ENCODE measurements at places on chromosomes 7 and 10.

DNA sequence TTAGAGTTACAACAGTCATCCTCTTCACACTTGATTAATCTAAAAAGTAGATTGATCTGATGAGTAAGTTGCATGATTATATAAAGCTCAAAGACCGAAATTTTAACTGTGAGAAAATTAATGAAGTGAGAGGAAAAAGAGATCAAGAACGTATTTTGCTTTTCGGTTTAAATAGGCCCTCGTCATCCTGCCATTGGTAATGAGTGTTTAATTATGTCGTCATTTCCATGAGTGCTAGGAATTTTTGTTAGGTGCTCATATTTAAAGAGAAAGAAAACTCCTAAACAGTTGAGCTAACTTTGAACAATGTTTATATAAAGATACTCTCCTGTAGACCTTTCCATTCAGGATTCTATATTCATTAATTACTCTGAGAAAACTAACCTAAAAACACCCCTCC, 159.4 kb downstream of the TPK1 start:
- no peak for DNase-seq

DNA sequence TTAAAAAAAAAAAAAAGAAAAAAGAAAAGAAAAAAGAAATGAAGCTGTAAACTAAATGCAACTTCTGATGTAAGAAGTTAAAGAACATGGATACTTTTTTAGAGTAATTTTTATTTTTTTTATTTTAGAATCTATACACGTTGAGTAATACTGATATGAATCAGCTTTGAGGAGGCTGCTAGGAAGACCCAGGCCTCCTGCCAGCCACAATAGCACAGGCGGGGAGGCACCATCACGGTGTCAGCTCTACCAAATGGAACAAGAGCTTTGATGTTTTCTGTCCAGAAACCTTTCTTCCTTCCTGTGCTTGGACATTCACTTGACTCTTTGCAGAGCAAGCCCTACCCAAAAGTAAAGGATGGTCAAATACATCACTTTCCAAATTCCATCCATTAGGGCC, 45.3 kb upstream of the EGR2 start:
- no peak for DNase-seq

DNA sequence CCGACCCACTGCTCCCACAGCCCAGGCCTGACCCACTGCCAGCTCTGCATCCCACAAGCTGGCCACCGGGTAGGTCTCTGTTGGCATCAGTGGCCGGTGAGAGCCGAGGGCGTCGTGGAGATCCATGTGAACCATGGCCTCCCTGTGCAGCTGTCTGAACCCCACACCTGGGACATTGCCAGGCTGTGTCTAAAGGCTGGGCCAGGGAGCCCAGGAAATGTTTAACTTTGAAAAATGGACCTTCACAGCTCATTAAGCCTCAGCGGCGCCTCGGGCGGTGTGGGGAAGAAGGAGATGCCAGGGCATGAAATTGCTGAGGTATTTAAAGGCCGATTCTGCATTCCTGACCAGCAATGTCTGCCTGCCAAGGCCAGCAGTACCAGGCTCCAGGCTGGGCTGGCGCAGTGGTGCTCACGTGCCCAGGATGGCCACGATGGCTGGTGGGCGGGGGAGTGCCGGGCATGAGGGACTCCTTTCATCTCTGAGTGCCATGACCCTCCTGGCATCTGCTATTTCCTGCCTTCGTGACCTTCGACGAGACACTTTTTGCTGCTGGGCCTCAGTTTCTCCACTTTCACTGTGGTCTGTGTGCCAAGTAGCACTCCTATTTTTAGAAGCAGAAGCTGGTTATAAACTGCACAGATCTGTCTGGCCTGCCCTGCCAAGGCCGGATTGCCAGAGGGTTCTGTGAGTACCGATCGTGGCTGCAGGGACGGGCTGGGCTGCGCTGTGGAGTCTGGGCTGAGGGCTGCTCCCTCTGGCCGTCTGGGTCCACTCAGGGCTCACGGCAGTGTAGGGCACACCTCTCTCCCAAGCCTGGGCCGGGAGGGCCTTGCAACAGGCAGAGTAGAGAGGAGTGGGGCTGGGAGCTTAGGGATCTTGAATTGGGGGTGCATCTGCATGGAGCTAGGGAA, 21.8 kb downstream of the ELFN1 start:
- DNase-seq: no peak

GRCh38 chr10:116557305-116557880, 11.7 kb downstream of the PNLIP start:
- no peak for DNase-seq

- no peak for DNase-seq
These were observed 636.8 kb upstream of the ANKRD30A start for GRCh38 chr10:36488579-36488978.

- DNase-seq: no peak
These were observed 89.0 kb downstream of the JMJD1C start for GRCh38 chr10:63376560-63377304.

Data from tibial nerve (tissue), 4 donors.